ENCODE measurements at places on chromosomes 3 and 15.

DNA sequence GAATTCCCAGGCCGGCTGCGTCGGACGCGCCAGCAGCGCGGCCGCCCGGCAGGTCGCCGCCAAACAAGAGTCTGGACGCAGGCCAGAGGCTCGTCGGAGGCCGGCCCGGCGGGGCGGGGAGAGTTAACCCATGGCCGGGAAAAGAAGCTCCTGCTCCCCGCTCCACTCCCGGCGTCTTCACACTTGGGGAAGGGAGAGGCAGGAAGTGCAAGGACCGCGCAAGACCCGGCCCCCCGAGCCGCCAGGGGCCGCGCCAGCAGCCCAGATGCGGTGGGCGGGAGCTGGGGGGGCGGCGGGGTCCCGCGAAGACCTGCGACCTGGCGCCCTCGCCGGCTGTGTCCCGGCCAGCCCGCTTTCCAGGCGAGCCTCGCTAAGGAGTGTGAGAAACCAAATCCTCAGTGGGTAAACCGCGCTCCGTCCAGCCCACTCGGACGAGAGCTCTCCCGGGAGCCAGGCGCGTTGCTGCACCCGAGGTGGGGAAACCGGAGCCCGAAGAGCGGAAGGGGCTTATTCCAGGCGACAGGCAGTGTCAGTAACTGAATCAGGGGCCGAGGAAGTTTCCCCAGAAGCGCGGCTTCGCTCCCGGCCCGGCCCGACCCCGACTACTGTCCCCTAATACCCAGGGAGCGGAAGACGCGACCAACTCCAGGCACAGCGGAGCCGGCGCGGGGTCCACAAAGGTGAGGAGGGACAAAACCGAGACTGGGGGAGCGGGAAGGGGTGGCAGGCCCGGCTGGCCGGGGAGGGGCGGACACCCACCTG, 721 bp downstream of the ADAMTS7 start:
- no peak for DNase-seq

DNA sequence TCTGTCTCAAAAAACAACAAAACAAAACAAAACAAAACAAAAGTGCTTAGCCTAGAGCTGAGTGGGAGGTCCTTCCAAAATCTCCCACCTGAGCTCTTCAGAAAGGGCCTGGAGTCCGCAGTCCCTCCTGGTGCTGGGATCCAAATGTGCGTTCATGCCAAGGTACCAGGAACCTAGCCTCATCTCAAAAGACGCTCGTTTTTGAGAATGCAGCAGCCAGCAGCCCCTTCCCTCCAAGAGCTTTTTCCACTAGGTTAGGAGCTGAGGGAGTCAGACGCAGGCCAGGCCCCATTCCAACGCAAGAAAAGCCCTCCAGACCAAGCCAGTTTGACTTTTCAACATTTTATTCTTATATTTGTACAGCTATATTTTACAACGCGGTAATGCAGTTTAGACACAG, 18.7 kb upstream of the RTP2 start:
- DNase-seq = no peak

GRCh38 chr3:185361920-185362319, 1.0 kb upstream of the MAP3K13 start:
- no peak for DNase-seq

DNA sequence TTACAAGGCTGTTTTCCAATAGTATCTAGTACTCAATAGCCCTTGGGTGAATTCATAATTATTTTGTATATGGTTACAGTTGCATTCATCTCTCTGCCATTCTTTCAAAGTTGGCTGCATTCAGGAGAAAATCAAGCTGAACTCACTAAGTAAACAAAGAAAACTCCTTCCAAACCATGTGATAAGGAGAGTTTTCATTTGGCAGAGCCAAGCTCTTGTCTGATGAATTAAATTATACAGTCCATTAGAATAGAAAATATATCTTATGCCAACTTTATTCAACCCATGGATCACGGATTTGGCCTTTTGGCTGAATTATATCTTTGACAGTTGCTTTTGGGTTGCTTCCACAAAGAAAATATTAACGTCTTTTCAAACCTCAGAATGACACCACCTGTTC, 272.3 kb upstream of the ROBO1 start:
- no peak for DNase-seq

GRCh38 chr3:149547954-149548668, 73.6 kb downstream of the TM4SF4 start:
- no peak for DNase-seq

DNA sequence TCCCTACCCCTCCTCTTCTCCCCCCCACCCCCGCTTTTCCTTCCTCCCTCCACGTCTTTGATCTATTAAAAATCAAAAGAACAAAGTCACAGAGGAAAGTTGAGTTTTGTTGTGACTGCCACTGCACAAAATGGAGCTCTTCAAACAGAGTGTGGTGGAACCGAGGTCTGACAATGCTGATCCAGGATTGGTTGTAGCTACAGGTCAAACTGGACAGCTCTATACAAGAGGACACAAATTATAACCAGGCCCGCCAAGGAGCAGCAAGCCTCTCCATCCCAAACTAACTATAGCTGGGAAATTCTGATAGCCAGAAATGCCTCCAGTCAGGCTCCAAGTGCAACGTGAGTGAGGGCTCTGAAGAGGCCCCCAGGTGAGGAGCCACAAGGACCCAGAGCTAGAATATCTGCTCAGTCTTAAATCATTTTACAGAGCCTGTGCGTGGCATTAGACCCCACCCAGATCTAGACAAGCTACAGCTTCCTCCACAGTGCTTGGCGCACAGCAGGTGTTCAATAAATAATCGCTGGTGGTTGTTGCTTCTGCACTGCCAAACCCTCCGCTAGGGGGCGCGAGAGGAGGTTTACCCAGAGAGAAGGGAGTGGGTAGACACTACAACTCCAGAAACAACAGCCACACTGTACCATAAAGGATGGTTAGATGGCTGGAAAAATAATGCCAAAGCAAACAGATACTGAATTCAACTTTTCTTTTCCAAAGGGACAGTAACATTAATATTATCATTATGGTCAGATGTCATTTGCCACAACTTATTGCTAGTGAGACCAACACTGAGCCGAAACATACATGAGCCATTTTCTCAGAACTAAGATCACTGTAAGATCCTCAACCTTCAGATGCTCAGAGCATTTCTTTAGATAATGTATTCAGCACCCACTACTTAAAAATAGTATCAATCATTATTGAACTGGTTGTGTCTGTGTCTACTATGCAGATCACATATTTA, 44.6 kb downstream of the ZIC4 start:
- DNase-seq = no peak

GRCh38 chr15:44710236-44711095, 657 bp downstream of the PATL2 start:
- no peak for DNase-seq

- no peak for DNase-seq
Observed at GRCh38 chr3:14462738-14463137, 60.3 kb downstream of the SLC6A6 start.

GRCh38 chr3:106058475-106058874, 189.7 kb upstream of the CBLB start:
- DNase-seq = no peak

DNA sequence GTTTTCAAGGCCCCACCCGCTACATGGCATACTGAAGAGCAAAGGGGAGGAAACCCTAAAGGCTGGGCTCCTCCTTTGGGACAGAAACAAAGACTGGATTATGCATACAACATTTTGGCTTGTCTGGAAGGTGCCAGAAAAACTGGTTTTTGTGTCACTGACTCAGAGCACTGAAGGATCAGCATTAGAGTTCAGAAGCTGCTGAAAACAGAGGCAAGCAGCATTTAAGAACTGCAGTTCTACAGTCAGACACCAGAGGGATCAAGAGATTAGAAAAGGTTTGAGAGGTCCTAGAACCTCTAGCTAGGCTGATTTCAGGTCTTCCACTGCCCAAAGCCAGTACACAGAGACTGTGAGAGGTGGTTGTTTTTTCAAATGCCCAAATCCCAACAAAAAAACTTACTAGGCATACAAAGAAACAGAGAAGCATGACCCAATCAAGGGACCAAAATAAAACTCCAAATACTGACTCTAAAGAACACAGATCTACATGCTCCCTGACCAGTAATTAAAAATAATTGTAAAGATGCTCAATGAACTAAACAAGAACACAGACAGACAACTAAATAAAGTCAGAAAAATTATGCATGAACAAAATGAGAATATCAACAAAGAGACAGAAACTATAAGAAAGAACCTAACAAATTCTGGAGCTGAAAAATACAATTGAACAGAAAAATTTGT, 91.2 kb downstream of the SENP2 start:
- peak; percentile 80 for DNase-seq

- no peak for DNase-seq
Observed at GRCh38 chr3:156207802-156208685, 87.7 kb downstream of the KCNAB1 start.

DNA sequence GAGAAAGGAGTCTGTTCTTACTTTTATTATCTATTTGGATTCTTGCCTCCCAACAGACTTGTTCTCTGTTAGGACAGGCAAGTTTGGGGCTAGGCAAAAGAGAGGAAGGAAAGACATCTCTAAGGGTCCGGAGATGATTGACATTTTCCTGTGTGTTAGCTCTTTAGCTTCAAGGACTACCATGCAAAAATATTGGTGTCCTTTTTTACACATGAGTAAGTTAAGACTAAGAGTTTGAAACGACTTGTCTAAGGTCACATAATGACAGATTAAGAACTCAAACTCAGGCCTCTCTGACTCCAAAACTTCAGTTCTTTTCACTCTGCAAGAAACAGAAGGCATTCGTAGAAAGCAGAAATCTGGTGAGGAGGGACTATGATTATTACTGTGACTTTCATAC, 5.9 kb downstream of the LMCD1 start:
- DNase-seq = no peak

DNA sequence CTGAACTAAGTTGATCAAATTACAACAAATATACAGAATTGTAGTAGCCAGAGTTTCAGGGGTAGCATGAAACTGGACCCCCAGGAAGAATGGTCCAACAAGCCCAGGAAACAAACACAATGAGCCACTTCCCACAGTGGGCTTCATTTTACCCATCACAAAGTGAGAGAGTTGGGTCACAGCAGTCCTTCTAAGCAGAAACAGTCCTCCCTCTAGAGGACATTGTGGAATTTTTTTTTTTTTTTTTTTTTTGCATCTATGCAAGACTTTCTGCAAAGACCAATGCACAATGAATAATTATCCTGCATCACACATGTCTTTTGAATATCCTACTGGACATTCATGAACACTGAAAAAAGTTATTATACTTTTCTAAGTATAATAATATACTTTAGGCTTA, 73.8 kb upstream of the ATP13A5 start:
- DNase-seq = no peak

GRCh38 chr15:77642793-77643430, 10.2 kb upstream of the LINGO1 start:
- DNase-seq = no peak

DNA sequence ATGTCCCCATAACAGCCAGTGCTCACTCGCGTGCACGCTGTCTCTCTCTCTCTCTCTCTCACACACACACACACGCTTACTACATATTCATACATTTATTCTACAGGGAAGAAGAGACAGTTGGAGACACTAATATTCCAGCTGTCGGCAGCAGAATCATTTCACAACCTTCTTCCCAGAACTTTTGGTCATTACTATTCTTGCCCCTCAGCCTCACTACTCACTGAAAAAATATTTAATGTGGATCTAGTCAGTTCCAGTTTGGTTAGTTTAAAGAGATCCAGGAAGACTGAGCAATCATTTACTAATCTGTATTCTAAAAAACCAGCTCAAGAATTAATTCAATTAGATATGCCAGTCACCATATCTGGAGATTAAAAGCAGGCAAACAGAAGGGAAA, 394.9 kb downstream of the PTPRG start:
- DNase-seq = no peak

DNA sequence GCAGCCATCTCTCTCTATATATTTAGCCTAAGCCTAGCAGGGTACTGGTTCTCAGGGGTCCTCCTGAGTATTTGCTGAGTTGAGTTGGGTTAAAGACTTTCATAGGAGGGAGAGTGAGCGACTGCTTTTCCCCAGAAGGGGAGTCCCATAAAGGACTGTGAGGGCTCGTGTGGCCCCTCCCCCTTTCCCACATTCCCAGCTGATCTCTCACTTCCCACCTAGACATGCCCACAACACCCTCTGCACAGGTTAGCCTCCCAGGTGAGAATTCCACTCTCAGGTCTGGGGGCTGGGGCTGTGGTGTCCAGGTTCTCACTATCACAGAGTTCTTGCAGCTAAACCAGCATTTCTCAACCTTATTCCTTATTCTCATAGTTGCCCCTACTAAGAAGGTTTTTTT, 15.8 kb downstream of the EPHB1 start:
- no peak for DNase-seq

DNA sequence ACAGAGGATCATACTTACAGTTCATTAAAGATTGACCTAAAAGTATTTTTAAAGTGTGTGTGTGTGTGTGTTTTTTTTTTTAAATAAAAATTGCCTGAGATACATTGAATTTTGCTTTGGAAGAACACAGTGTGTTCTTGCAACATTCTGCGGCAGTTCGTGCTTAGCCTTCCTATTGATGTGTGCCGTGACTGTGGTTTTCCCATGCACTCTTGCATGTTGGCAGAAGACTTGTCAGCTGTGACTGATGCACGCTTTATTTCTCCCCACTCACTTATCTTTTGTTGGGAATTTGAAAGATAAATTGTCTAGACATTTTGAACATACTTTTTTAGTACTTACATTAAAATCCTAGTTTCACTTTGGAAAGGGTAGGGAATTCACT, 136.3 kb upstream of the LRRFIP2 start:
- DNase-seq = no peak

DNA sequence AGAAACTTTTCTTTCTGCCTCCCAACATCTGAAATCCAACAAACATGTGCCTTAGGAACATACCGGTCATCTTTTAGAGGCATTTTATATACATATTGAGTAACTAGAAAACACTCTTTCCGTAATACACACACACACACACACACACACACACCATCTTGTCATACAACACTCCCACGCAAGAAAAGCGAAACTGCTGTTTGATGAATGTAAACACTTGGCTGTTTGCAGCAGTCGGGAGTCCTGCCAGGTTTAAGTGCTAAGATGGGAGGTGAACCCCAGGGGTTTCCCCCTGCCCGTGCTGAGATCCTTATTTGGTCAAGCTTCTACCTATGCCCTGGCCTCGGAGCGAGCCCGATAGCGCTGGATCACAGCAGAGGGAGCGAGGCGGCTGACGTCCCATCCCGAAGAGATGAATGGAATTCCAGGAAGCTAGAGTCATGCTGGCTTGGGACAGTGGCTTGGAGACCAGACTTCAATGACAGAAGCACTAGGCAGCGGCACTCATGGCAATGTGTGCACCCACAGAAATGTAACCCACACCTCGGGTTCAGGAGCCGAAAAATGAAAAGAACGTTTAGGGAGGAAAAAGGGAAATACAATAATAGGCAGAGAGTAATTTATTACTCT, 1.3 kb upstream of the THBS1 start:
- DNase-seq = no peak

GRCh38 chr3:152301745-152302181, 33.0 kb downstream of the MBNL1 start:
- DNase-seq = no peak

DNA sequence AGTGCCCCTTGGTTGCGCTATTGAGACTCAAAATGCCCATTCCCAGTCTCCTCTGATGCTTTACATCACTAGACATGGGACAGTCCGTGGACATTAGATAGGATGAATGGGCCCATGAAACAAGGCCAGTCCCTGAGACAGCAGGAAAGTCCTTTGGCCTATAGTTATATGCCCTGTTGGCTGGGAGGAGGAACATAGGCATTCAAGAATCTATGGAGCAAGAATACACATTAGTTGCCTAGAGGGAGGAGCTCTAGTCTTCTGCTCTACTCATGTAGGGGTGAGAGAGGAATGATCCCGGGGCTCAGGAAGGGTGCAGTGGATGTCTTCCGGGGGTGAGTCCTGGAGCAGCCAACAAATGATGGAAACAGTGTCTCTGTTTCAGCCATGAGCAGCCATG, 58.0 kb upstream of the LRTM1 start:
- DNase-seq = no peak
